GM10248 (cell line): ENCODE measurements at places on chromosomes 1 and 21.
A peak's percentile ranks its signal among the peaks of the same experiment; 100 is the strongest.

DNA sequence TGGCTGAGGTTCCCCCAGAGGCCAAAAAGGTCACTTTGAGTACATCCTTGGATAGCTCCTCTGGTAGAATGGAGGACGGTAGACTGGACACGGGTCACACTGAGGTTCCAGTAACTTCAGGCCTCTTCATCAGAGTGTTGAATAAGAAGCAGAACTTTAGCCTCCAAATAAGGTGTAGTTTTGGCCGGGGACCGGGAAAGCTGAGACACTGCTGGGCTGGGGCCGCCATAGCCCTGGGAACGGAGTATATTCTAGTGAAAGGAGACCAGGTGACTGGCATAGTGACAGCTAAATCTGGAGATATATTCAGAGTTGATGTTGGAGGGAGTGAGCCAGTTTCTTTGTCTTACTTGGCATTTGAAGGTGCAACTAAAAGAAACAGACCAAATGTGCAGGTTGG is 84.1 kb downstream of the EVA1C start:
- DNase-seq, result no peak

GRCh38 chr1:7478142-7478790 is 292.8 kb upstream of the VAMP3 start:
- DNase-seq, result no peak

- DNase-seq, result no peak
Measured at GRCh38 chr1:154429118-154429517, 24.0 kb downstream of the IL6R start.

DNA sequence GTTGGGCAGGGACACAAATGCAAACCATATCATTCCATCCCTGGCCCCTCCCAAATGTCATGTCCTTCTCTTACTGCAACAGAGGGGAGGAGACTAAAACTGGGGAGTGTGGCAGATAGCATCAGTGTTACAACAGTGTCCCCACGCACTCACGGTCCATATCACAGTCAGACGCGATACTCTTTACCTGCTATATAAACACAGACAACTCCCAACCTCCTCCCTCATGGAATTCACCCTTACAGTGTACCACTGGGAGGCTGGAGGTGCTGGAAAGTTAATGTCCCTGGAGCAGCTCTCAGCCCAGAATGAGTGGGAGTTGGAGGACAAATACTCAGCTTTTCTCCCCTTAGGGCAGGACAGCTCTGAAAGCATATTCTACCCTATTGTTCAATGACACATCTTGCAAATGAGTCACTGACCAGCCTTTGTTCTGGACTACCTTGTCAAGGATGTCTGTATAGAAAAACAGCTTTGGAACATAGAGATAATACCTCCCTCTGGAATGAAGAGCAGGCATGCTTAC is 445.9 kb downstream of the SETD4 start:
- DNase-seq, result no peak

DNA sequence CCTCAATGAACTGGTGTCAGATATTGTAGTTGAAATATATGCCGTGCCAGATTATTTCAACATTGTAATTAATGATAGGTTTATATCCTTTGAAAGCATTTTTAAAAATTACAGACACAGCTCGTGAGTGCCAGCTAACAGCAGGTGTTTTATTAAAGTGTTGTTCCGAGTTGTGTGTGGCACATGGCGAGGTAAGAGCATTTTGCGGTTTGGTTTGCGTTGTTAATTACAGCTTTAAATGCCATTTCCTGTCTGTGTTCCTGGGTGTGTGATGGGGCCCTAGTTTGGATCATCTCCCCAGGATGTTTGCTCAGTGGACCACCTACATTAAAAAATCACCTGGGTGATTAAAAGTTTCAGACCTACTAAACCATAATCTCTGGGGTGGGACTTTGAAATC is 97.4 kb downstream of the PRDM2 start:
- DNase-seq, result no peak

DNA sequence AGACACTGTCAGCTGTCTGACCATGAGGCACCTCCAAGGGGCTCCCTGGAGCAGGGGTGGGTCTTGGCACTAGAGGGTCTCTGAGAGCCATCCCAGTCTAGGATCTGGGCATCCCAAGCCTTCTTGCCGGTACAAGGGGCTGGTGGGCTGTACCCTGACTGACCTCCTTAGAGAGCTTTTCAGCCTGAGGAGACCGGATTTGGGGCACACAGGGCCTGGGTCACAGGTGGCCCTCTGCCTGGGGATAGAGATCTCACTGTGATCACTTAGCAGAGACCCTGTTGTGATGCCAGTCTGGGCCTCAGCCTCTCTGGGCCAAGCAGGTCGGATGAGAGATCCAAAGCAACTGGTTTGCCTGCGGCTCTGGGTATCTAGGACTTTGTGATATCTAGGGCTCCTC is 227.2 kb downstream of the TRABD2B start:
- no peak for DNase-seq

GRCh38 chr1:240878631-240879030 is 266.7 kb upstream of the GREM2 start:
- DNase-seq, result no peak

GRCh38 chr1:177223359-177223758 is 52.6 kb downstream of the BRINP2 start:
- DNase-seq, result no peak

GRCh38 chr21:33125680-33126375 is 55.9 kb downstream of the OLIG1 start:
- no peak for DNase-seq

DNA sequence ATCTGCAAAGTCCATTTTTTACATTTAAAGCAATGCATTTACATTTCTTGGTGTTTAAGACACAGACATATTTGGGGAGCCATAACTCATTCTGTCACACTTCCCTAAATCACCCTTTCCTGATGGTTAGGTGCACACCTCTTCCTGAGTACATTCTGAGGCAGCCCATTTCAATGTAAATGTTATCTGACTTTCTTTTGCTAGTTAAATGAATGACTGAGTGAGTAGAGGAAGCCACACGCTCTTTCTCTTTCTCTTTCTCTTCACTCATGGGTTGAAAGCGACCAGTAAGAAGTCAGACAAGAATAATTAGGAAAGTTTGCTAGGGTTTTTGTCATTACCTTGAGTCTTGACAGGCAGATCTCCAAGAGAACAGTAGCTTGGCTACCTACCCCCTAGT is 143.1 kb downstream of the S1PR1 start:
- DNase-seq, result peak; percentile 35

DNA sequence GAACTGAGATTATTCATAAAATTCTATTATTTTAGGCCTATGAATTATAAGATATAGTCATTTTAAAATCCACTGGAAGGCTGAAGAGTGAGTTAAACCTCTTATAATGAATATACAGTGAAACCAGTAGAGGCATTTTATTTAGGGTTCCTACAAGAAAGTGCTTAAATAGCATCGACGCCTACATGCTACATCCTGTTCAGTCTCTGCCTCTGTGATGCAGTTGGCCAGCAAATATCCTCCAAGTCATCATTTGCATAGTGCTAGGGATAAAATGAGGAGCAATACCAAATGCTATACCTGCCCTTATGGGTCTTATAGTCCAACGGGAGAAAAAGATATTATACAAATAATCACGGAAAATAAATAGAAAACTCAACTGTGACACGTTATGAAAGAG is 59.6 kb downstream of the EDEM3 start:
- DNase-seq, result no peak

- no peak for DNase-seq
Measured at GRCh38 chr1:82646336-82646735, 845.6 kb downstream of the ADGRL2 start.

GRCh38 chr1:193614817-193615216 is 428.4 kb upstream of the B3GALT2 start:
- no peak for DNase-seq

- no peak for DNase-seq
Measured at GRCh38 chr1:191346381-191346780, 811.9 kb upstream of the RGS18 start.

DNA sequence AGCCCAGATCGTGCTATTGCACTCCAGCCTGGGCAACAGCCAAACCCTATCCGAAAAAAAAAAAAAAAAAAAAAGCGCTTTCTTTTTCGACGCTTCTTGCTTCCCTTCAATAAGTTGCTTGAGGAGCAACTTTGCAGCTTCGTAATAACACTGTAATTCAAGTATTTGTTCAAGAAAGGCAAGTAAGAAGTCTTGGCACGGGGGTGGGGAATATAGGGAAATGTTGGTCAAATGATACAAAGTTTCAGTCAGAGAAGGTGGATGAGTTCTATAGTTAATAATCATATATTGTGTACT is 871 bp upstream of the PSMA5 start:
- DNase-seq, result no peak

- DNase-seq, result peak; percentile 12
Measured at GRCh38 chr1:162951553-162952315, 90.8 kb upstream of the CCDC190 start.

DNA sequence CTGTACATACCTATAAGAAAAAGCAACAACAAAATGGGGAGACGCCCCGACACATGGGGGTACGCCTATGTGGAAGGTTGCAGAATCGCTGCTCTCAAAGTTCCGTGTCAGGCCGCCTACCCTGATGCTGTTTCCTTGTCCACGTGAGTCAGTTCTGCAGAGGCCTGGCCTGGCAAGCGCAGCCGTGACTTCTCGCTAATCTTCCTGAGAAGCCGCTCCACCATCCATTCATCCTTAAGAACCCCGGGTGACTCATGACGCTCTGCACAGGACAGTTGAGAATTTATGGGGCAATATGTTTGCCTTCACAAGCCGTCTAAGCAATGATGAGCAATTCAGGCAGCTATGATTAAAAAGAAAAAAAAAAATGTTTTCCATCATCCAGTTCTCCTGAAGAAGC is 122.3 kb upstream of the TMPRSS2 start:
- no peak for DNase-seq

GRCh38 chr1:207619871-207620542 is 24.9 kb upstream of the CR1L start:
- DNase-seq, result peak; percentile 43

DNA sequence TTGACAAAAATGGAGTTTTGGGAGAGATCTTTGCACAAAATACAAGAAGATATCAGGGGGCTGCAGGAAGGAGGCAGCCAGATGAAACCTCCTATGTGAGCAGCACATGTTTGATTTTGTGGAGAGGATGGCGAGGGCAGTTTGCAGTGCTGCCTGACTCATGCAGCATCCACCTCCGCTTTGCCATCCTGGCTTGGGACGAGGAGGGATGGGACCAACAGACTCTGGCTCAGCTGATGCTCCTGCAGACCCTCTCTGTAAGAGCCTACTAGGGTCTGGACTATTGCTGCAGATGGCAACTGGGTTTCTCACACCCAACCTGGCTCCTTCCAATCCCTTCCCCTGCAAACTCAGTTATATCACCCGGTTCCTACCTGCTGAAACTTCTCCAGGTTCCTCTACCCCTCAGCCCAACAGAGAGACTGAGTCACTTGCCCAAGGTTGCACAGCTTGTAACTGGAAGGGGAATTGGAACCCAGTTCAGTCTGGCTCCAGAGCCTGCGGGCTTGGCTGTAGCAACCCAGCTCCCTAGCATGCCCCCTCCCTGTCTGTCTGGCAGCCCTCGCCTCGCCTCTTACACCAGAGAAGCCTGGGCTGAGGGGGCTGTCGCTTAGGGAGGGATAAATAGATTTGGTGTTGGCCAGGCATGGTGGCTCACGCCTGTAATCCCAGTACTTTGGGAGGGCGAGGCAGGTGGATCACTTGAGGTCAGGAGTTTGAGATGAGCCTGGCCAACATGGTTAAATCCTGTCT is 205.8 kb downstream of the PTPRU start:
- DNase-seq, result no peak

DNA sequence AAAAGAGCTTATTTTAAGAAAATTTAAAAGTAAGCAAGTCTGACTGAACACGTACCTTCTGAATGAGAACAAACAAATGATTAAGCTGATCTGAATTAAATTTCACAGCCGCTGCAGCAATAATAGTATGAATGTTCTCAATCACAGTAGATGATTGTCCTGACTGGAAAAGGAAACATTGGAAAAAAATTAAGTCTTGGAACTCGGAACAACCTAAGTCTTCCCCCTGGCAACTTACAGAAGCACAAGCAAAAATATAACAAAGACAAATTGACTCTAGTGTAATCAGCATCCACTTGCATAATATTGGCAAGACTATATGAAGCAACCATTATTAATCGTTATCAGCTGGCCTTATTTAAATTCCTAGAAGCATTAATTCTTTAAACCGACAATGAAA is 60.5 kb downstream of the USP24 start:
- no peak for DNase-seq

- no peak for DNase-seq
Measured at GRCh38 chr1:34549199-34549598, 205.6 kb upstream of the GJB5 start.

GRCh38 chr21:44253832-44254710 is 7.6 kb downstream of the DNMT3L start:
- DNase-seq, result no peak

- DNase-seq, result no peak
Measured at GRCh38 chr1:113931451-113931851, 2.3 kb downstream of the HIPK1 start.

DNA sequence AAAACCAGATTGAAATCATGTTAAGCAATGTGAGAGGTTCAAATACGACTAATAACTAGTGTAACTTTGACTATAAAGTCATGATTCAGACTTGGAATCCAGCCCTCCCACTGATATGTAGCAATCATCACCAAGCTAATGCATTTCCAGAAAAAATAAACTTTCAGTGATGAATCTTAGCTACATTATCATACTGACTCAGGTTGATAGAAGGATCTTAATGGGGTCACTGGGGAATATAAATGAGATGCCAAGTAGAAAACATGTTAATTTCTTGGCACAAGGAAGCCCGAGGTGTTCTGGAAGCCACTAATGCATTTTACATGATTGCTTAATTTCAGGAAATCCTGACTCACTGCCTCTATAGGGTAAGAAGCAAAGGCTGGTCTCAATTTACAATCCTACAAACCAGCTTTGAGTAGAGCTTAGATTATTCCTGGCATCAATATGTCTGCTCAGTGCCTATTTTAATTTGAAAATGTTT is 67.7 kb downstream of the SELENOF start:
- no peak for DNase-seq

GRCh38 chr1:39628807-39629350 is 10.6 kb downstream of the HEYL start:
- no peak for DNase-seq

GRCh38 chr21:21196087-21196486 is 197.9 kb downstream of the NCAM2 start:
- no peak for DNase-seq

GRCh38 chr1:116345843-116346242 is 27.2 kb upstream of the ATP1A1 start:
- DNase-seq, result no peak

DNA sequence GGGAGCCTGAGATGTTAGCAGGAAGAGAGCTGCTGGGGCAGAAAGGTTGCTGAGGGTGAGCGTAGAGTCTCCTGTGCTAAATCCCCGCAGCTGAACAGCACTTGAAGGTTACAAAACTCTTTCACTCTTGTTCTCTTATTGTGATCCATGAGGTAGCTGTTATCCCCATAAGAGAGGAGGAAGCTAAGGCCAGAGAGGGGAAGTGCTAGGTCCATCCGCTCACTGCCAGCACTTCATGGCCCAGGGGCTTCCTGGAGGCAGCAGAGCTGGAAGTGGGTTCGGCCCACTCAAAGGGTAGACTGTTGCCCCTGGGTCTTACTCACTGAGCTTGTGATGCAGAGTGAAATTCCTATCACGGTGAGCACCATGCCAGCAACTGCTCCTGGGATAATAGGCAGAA is 5.6 kb downstream of the TMEM234 start:
- no peak for DNase-seq
